ENCODE measurements at places on chromosomes 2 and 18. TPM values are rescaled to one million over a fixed set of nuclear protein-coding genes. Genes with fewer than 3 reads are reported as not detected.

Gene MRPS5
- 31.2 TPM for total RNA-seq

Gene OR6B2
- not detected for total RNA-seq

Gene CD8B2
- not detected for total RNA-seq

Gene ITGB1BP1
- 30.3 TPM for total RNA-seq

Measured in hair follicle dermal papilla cell (primary cell).